AG04449 (cell line): ENCODE measurements at places on chromosomes 1 and 21.
A peak's percentile ranks its signal among the peaks of the same experiment; 100 is the strongest.

GRCh38 chr1:207579436-207579799 lies 65.5 kb upstream of the CR1L start:
- DNase-seq: no peak

DNA sequence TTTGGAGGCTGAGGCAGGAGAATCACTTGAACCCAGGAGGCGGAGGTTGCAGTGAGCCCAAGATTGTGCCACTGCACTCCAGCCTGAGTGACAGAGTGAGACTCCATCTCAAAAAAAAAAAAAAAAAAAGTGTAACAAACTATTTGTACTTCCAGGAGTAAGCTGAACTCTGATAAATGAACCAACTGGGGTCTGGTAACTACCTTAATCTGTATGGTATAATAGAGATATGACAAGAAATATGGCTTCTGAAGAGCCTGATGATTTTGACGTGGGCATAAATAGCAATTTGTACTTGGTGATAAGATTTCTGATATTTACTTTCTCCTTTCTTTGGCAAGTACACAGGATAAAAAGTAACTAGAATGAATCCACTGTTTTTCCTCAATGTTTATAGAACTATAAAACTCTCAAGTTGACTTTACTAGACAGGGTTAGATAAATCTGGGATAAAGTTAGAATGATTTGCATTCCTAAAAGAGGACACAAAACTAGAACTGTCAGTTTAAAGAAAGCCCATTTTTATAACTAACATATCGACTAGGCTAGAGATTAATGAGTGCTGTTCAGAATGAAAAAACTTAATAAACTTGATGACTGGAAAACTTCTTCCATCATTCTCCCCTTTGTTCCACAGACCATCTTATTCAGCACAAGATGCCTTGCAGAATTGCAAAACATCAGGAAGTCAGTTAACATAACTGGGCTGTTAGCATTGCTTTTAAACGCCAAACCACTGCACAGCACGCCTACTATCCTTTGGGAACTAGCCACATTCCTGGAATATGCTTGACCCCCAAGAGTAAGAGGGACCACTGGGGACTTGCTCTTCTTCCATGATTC lies 51.5 kb upstream of the EDARADD start:
- no peak for DNase-seq

GRCh38 chr1:245835386-245835785 lies 671.7 kb downstream of the SMYD3 start:
- no peak for DNase-seq

DNA sequence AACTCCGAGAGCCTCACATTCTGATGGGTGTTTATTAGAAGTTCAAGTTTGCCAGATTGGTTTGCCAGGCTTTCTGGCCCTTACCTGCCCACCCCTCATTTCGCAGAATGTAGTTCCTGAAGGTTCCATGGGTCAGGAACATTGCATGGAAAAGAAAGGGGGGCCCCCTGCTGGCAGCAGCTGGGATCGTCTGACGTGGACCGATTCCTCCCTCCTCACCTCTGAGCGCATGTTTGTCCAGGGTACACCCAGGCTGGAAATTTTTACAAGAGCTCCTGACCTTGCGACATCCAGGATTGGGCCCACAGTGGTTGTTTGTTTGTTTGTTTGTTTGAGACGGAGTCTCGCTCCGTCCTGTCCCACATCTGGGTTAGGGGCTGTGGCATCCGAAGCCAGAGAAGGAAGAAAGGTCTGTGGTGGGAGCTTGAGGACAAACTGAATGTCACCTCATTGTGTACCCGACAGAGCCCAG lies 126.0 kb upstream of the TMEM51 start:
- no peak for DNase-seq

DNA sequence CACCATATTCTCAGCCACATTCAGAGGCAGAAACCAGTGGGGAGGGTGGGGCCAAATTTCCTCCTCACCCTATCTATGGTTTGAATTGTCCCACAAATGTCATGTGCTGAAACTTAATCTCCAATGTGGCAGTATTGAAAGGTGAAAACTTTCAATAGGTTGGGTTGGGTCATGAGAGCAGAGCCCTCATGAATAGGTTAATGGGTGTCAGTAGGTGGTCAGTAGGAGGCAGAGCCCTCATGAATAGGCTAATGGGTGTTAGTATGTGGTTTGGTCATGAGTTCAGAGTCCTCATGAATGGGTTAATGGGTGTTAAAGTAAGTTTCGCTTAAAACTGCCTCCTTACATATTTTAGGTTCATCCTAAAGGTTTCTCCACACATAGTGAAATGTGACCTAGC lies 170.0 kb downstream of the FCRL5 start:
- DNase-seq: no peak

DNA sequence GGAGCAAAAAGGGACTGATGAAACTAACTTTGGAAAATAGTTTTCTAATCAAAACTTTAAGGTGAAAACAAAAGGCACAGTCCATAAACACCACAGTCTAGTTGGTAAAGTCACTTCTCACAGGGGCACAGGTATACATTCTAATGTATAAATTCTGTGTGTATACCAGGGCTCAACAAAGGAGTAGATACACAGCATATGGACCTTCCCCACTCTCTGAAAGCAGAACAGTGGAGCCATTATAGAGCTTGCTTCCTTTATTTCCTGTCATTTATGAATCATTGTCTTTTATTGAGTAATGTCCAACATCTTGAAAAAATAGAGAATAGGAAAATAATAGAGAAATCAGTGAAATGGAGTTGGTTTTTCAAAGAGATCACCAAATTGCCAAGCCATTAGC lies 746.5 kb upstream of the CHRM3 start:
- DNase-seq: no peak

DNA sequence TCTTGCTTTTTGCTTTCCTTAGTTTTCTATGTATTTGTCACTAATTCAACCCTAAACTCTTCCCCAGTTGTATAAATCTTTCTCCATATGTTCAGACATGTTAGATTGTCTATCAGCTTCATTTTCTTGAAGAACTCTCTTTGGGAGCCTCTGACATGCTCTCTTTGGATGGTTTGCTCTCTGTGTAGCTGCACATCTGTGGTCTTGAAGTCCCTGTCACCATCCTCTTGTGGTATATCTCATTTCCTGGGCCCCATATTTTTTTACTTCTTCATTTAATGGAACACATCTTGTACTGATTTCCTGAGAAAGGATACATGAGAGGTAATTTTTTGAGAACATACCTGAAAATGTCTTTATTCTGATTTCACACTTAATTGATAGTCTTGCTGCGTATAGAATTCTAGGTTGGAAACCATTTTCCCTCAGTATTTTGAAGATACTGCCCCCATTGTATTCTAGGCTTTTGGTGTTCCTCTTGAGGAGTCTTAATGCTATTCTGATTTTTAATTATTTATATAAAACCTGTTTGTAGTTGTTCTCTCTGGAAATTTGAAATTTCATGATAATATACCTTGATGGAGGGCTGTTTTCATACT lies 72.6 kb downstream of the ST3GAL3 start:
- no peak for DNase-seq

- peak; percentile 50 for DNase-seq
These were observed 63.6 kb upstream of the DENND1B start for GRCh38 chr1:197838836-197839235.

- peak; percentile 70 for DNase-seq
These were observed 35.5 kb downstream of the COLGALT2 start for GRCh38 chr1:184002071-184002470.

GRCh38 chr1:30377230-30378002 lies 346.0 kb downstream of the MATN1 start:
- no peak for DNase-seq

GRCh38 chr1:229454056-229454455 lies 20.2 kb upstream of the ACTA1 start:
- DNase-seq: no peak
